ENCODE measurements at places on chromosomes 5 and 9.

- no peak for DNase-seq
Measured at GRCh38 chr5:13662626-13663025, 281.9 kb downstream of the DNAH5 start.

DNA sequence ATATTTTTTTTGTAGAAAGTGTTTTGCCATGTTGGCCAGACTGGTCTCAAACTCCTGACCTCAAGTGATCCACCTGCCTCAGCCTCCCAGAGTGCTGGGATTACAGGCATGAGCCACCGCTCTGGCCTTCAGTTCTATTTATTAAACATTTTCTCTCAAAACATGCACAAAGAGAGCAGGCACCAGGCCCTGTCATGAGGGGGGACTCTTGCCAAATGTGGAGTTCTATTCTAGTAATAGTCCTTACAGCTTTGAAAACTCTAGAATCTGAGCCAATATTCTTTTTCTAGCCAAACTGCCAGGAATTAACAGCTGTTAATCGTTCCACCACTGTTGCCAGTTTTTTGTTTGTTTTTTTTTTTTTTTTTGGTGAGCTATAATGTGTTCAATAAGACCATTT lies 124.6 kb downstream of the TARS1 start:
- no peak for DNase-seq

DNA sequence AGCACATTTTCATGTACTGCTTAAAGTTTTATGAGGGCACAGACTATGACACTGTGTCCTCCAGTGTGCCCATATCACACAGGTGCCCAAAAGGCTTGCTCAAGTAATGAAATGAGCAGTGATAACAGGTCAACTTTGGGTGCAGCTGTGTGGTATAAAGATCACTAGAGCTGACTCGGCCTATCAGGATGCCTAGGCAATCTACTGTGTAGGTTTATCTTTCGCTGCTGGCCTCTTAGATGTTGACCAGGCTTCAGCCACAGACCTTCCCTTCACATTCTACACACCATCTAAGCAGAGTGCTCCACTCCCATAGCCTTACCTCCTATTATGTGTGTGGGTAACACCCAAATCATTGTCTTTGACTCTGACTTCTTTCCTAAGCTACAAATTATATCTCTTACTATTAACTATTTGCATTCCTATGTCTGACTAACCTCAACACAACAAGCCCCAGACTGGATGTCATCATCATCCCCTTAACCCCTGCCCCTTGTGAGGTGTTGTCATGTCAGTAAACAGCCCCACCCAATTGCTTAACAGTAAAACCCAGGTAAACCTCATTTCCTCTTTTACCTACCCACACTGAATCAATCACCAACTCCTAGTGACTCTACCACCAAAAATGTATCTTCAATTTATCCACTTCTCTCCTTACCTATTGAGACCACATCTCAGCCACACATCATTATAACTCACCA lies 2.5 kb downstream of the SREK1IP1 start:
- DNase-seq: no peak

- no peak for DNase-seq
Measured at GRCh38 chr5:148793261-148793660, 33.1 kb upstream of the ADRB2 start.

- no peak for DNase-seq
Measured at GRCh38 chr5:81924442-81924841, 47.4 kb upstream of the ATG10 start.

DNA sequence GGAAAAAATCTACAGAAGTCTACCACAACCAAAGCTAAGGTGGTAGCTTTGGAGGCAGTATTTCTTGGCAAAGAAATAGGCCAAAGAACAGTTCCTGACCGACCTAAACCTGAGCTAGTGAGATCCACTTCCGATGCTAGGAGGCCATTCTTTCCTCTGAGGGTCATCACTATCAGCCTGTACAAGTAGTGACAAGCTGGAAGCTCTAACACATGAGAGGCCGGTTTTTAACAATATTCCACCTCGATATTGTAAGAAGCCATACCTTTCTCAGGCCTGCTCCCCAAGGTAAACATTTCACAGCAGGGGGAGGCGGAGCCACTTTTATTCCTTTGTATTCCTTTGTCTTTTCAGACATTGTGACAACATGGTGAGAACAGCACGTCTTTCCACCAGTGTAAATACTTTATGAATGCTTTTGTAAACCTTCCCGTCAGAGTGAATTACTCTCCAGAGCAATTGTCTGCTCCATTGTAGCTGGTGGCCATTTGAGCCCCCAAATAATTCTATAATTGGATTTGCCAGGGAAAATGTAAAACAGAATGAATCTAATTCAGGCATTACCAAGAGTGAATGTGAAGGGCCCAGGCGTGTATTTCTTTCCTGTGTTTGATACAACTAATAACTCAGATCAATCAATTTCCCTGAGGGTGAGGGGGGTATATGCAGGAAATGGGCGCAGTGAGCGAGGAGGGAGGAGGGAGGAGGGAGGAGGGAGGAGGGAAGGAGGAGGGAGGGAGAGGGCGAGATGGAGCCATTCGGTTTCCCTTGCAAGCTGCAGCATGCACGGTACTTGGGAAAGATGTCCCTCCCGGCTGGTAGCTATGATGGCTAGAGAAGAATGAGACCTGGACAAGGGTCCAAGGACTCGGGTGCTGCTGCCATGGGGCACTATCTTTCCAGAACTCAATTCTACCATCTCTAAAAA lies 166.6 kb downstream of the CDK5RAP2 start:
- no peak for DNase-seq

GRCh38 chr5:170885809-170886208 lies 24.0 kb downstream of the RANBP17 start:
- DNase-seq: no peak

DNA sequence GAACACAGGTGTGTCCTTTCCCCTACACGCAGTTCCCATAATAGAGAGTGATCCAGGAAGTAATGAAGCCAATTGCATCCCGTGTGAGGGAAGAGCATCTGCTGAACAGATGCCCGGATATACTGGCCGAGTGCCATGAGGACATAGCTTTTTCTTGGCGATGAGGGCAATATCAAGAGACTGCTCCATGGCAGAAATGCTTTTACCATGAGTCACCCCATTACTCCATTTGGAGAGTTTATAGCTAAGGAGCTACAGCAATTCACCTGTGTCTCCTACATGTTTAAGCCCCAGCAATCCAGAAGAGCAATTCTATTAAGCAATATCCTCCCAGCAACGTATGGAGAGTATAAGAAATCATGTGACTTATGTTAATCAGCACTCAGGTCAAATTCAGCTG lies 222.0 kb upstream of the KLF4 start:
- peak; percentile 88 for DNase-seq

DNA sequence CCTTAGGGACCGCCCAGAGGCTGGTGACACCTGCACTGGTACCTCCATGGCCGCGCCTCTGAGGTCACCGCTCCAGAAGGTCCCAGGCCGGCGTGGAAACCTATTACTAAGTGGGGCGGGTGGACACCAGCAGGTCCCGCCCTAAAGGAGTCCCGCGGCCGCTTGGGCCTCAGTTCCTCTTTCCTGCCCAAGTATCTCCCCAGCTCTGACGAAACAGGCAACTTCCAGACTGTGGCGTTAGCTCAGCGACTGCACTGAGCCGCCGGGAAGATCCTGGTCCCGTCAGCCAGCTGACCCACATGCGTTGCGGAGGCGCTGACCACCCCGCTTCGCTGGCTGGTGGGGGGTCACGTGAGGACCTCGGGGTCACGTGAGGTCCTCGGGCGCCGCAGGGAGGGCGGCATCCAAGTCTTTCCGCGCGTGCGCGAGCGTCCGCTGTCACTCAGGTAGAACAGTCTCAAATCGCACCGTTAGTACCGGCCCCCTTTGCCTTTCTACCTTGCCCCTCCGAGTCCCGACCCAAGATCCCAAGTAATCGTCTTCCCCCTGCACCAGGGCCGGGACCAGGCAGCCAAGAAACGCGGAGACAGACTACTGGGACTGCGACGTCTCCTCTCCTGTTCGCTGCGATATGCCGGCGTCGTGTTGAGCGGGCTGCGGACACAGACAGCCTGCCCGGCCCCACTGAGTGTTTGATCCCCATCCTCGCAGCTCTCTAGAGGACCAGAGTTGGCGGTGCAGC lies 53.7 kb upstream of the KDM4C start:
- no peak for DNase-seq

- DNase-seq: no peak
Measured at GRCh38 chr5:159263569-159263905, 447 bp downstream of the UBLCP1 start.

DNA sequence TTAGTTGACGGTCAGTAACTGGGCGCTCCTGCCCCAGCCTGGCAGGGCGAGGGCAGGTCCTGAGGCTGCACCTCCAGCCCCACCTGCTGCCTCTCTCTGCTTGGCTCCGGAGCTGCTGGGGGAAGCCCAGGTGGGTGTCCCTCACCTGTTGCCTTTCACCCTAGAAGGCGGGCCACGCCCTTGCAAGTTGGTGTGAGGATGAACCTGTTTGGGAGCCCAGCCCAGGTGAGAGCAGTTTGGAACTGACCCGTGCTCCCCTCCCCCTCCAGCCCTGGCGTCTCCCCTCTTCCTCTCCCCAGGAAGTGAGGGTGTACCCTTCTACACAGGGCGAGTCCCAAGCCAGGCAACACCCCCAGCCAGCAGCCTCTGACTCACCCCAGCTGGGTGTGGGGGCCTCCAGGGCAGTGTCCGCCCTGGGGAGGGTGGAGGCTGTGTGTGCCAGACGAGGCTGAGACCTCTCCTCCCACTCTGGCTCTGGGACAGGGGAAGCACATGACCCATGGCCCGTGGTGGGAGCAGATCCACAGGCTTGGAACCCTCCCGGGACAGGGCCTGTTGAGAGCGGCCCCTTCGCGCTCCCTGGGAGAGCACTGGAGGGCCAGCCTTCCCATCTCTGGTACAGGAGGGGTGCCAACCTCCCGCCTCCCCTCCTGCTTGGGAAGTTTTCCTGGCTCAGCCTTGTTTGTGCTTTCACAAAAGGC lies 10.4 kb downstream of the LRRC8A start:
- no peak for DNase-seq

GRCh38 chr5:69271376-69271775 lies 36.7 kb downstream of the CDK7 start:
- DNase-seq: no peak

DNA sequence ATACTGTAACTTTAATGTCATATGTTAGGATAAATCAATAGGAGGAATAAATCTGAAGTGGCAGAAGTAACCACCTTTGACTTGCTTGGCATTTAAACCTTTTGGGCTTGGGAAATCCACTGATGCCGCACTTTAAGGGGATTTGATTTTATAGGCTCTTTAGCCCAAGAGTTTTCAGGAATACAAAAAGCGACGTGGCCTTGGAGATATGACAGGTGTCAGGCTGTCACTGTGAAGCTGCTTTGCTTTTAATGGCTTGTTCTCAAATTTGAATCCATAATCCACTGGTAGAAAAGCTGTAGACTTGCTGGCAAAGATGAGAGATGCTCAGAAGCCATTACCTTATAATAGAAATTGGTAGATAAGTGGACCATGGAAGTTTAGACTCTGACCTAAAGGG lies 71.6 kb downstream of the GABRG2 start:
- DNase-seq: no peak

- no peak for DNase-seq
Measured at GRCh38 chr9:108859459-108860114, 2.5 kb upstream of the ACTL7A start.

DNA sequence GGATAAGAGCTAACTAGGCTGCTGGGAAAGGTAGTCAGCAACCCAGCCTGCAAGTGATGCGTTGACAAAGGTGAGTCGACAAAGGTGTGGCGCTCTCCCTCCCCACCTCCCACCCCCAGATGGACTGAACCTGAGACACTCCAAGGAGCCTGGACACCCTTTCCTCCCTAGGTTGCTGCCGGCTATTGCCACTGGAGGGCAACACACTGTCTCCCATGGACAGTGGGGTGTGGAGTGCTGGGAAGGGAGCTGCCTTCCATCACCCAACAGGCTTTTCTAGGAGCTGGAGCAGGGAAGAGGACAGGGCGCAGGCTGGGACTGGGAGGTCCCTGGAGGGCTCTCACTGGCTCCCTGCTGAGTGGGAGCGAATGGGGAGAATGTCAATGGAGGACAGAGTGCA lies 75.4 kb upstream of the ARAP3 start:
- peak; percentile 34 for DNase-seq

- no peak for DNase-seq
Measured at GRCh38 chr5:140020601-140021177, 22.4 kb downstream of the NRG2 start.

GRCh38 chr9:70579686-70580085 lies 165.2 kb upstream of the KLF9 start:
- DNase-seq: no peak

GRCh38 chr9:114180696-114181606 lies 25.6 kb downstream of the COL27A1 start:
- no peak for DNase-seq

- no peak for DNase-seq
Measured at GRCh38 chr5:87282269-87282668, 14.6 kb downstream of the RASA1 start.

DNA sequence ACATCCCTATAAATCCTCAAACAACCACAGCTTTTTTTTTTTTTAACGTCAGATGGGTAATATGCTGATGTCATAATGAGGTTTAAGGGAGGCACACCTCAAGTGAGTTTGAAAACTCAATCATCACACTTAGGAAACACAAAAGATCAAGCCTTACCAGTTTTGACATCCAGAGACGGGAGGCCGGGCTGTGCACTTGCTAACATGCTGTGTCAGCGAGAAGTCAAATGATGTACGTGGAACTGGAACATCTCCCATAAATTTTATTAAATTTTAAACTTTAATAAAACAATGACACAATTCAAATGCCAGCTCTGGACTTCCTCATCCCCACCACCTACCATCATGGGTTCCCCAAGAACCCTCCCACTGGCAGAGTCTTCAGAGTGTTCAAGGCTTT lies 117.6 kb downstream of the C5orf15 start:
- no peak for DNase-seq

Measured in HCT116 (cell line).